ENCODE measurements at places on chromosomes 6 and 20. TPM values are rescaled to one million over a fixed set of nuclear protein-coding genes. Genes with fewer than 3 reads are reported as not detected.

EDN3 gene
- total RNA-seq = 4.7 TPM

BPIFB4 gene
- total RNA-seq = not detected

C20orf144 gene
- total RNA-seq = not detected

PHF3 gene
- total RNA-seq = 40.9 TPM

- peak; percentile 28 for DNase-seq
Observed at GRCh38 chr6:149032599-149033405, 284.7 kb upstream of the TAB2 start.

GRCh38 chr6:121143476-121143875 is 190.8 kb downstream of the TBC1D32 start:
- DNase-seq = no peak

DNA sequence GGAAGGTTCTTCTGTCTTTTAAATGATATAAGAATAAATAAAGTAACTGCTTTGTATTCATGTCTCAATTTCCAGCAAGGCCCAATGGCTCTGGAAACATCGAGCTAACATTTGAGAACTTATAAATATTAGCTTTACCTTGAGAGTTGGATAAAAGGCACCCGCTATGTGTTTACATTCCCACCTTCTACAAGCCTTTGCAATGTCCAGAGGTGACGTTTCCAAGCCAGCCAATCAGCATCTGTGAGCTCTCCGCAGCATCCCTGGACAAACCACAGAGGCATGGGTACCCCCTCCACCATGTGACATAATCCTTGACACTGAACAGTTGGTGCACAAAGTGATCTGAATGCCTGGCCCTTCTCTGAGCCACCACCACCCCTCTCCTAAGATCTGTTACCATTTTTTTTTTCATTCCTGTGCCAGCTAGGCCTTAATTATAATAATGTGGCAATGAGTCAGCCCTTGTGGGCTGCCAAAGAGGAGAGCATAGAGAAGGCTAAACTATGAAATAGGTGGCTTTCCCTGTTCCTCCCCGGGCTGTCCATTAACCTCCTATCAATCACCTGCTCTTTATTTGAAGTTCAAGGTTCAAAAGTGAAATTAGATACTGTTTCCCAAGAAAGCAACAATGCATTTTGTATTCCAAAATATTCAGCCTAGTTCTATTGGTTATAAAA is 4.1 kb downstream of the CBLN4 start:
- DNase-seq = peak; percentile 40

DNA sequence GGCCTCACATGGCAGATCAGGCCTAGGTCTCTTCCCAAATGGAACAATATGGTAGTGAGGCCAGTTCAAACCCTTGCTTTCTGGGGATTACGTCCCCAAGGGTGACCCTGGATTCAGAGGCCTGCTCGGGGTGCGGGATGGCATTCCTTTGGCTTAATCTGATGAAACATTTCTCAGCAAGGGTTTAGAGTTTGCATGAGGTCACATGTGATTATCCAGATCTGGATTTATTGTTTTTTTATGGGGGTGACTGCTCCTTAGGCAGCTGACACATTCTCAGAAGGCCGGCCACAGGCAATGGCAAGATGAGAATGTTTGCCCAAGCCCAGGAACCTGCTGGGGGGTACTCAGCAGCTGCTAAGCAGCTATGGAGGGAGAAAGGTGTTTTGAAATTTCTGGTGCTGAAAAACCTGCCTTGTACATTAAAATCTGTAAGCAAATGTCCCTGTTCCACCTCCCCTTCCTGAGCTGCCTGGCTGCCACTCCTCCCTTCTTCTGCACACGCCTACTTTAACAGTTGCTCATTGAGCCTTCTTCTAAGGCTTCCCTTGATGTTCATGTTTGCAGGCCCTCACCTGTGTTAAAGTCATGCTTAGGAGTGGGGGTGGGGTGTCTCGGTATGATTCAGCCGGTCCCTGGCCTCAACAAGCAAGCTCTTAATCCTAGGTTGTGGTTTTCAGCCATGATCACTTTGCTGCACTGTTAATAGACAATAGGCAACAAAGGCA is 37.9 kb upstream of the FUCA2 start:
- no peak for DNase-seq
